ENCODE measurements at places on chromosomes 2 and 18.

- no peak for DNase-seq
Observed at GRCh38 chr2:222318712-222319585, 20.2 kb upstream of the PAX3 start.

- no peak for DNase-seq
Observed at GRCh38 chr2:141736466-141736865, 394.4 kb downstream of the LRP1B start.

DNA sequence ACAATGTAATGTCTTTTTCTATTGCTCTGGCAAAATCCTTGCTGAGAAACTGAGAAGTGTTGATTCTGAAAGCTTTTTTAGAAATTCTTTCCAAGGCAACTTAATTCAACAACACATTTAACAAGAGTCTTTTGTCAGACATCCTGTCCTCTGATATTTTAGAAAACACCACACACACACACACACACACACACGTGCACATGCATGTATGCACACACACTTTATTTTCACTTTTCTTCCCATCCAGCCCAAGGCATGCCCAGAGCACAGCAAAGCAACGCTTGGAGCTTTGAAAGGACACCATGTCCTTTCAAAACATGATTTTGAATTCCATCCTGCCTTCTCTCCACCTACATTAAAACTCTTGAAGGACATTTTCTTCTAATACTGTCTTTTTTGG, 116.1 kb downstream of the ATL2 start:
- no peak for DNase-seq

GRCh38 chr2:120971866-120972265, 236.2 kb downstream of the GLI2 start:
- DNase-seq: no peak

DNA sequence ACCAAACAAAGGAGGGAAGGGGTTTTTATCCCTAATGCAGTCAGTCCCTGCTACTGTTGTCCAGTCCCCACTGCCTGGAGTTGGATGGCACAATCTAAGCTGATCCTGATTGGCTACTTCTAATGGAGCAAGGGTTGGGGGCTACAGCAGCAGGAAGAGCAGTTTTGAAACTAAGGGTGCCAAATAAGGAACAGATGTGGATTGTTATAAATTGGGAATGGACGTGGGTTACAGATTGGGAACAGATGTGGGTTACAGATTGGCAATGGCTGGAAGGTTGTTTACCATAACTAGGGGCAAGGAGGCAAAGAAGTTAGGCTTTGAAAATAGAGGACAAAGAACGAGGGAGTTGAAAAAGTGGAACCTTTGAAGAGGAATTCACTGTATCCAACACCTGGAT, 16.0 kb upstream of the PROM2 start:
- no peak for DNase-seq

GRCh38 chr2:200243441-200243840, 63.1 kb upstream of the SPATS2L start:
- no peak for DNase-seq

DNA sequence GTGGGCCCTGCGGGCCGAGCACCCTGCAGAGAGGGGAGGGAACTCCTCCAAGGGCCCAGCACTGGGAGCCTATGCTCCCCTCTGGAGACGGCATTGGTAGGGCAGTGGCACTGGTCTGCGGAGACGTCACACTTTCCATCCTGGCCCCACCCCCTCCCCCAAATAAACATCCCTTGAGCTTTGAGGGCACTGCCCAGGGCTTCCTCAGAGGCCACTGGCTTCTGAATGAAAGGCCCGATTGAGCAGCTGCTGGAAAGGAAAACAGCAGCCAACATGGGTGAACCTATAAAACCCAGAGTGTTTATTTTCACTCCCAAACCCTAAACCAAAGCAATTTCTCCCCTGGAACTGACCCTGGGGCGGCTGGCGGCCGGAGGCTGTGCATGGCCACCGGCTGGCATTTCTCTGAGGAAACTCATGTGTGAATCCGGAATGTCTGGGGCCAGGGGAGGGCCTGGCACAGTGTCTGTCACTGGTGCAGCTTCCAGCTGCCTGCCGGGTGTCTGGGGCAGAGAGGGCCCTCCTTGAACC, 138.9 kb downstream of the DYSF start:
- DNase-seq: no peak

DNA sequence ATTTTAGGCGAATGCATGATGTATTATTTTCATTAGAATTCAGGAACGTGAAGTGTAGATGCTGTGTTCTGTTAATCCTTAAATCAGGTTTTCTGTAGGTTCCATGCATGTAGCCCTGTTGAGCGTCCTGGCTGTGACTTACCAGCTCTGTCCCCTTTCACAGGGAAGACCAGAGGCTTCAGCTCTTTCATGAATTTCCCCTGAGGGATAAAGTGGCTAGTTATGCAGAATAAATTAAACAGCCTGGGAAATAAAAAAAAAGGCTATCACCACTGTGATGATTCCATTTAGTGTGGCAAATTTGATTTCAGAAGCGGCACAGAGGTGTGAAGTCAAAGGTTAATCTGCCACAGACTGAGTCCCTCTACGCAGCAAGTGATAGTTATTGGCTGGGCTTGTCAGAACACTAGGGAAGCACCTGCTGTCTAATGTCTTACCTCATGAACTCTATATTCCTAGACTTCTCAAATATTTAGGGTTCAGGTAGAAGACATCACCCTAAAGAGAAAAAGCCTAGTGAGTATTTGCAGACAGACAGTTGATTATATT, 61.6 kb upstream of the LINC00305 start:
- no peak for DNase-seq

DNA sequence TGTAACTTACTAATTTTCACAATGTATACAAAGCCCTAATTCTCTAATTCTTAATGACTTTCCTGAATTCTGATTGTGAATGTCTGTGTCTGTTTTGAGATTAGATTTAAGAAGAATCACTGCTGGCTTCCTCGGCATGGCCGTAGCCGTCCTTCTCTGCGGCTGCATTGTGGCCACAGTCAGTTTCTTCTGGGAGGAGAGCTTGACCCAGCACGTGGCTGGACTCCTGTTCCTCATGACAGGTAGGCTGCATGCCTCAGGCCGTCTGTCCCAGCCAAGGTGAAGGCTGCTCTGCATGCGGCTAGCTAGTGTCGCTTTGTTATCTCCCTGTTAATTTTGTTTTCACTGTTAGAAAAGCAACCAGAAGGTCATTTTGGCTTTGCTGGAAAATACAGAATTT, 41.2 kb downstream of the TMEM178A start:
- DNase-seq: no peak

DNA sequence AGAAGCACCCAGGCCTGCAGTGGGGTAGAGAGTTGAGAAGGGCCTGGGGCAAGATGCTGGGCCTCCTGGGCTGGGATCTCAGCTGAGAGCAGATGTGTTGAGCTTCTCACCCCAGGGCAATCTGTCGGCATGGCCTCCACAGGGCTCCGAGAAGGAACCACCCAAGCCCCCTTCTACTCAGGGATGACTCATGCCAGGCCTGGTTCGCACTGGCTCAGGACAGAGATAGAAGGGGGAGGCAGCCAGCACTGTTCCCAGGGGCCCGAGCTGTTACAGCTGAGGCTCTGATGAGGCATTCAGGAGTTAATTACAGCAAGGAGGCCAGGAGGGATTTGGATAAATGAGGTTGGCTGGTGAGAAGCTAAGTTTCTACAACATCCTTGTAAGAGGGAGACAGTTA, 62.5 kb downstream of the CENPO start:
- no peak for DNase-seq

- DNase-seq: peak; percentile 25
Observed at GRCh38 chr2:176126929-176127773, 2.4 kb upstream of the HOXD8 start.

DNA sequence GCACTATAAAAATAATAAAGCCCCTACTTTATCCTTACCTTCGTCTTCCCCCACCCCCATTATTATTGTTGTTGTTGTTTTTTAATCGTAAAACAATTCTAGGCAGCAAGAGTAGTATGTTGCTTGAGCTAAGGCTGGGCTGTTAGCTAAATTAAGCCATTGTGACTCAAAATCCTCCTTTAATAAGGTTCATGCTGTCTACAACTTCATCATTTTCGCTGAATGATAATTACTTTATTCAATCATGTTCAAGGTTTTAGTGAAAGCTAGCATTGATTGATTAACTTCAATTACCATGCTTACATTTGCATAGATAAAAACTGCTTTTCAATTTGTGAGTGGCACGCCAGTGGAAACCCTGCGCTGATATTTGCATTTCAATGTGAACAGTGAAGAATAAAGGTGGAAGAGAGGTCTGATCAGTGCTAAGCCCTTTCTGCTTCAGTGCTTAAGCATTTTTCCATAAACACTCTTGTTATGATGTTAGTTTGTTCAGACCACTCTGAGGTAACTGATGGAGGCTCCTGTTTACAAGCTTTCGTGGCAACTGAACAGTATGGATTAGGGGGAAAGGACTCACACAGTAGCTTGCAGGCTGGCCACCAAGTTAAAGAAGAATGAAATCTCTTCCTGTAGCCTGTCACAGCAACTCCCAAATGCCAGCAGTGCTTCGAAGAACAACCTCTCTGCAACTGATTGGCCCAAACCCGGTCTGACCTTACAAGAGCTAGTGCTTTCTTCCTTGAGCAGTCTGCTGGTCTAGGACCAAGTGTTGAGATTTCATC, 156.8 kb downstream of the GPD2 start:
- no peak for DNase-seq

DNA sequence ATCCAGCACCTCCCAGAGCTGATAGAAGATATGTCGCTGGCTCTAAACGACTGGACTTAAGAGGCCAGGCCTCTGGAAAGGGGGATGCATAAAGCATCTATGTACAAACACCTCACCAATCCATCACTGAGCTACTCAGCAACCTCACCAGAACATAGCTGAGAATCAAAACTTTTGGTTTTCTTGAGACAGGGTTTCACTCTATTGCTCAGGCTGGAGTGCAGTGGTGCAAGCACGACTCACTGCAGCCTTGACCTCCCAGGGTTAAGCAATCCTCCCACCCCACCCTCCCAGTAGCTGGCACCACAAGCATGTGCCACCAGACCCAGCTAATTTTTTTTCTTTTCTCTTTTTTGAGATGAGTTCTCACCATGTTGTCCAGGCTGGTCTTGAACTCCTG, 62.9 kb upstream of the MSH6 start:
- DNase-seq: no peak

GRCh38 chr2:1690056-1690775, 54.1 kb downstream of the PXDN start:
- no peak for DNase-seq

GRCh38 chr18:74139888-74140287, 7.7 kb downstream of the FBXO15 start:
- no peak for DNase-seq

GRCh38 chr2:86476918-86477317, 35.7 kb downstream of the KDM3A start:
- DNase-seq: no peak

- no peak for DNase-seq
Observed at GRCh38 chr2:167966937-167967913, 280.2 kb downstream of the STK39 start.

GRCh38 chr2:160270571-160271113, 70.6 kb upstream of the ITGB6 start:
- DNase-seq: no peak

- no peak for DNase-seq
Observed at GRCh38 chr2:36993841-36994620, 27.7 kb upstream of the STRN start.

- no peak for DNase-seq
Observed at GRCh38 chr2:138777996-138778395, 2.2 kb downstream of the NXPH2 start.

DNA sequence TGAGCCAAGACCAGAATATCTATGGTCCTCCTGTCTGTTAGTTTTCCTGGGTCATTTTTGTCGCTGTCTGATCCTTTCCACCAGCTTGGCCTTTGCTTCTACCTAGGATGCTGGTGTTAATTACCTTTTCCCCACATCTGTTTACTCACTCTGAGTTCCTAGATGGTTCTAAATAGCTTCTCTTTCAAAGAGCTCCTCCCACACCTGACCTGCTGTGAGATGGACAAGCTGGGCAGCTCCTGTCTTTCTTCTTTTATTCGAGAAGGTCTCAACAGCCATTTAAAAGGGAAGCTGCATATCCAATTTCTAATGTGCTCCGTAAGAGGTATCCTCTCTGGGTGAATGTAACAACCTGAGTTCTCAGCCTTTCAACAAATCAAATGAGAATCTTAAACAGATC, 156.2 kb downstream of the HRH4 start:
- no peak for DNase-seq

GRCh38 chr2:101387151-101387834, at the start of gene CREG2:
Gene CREG2 (minus strand): TSS chr2:101387503. CDS start chr2:101387457, 46 bp downstream.
- DNase-seq: no peak

DNA sequence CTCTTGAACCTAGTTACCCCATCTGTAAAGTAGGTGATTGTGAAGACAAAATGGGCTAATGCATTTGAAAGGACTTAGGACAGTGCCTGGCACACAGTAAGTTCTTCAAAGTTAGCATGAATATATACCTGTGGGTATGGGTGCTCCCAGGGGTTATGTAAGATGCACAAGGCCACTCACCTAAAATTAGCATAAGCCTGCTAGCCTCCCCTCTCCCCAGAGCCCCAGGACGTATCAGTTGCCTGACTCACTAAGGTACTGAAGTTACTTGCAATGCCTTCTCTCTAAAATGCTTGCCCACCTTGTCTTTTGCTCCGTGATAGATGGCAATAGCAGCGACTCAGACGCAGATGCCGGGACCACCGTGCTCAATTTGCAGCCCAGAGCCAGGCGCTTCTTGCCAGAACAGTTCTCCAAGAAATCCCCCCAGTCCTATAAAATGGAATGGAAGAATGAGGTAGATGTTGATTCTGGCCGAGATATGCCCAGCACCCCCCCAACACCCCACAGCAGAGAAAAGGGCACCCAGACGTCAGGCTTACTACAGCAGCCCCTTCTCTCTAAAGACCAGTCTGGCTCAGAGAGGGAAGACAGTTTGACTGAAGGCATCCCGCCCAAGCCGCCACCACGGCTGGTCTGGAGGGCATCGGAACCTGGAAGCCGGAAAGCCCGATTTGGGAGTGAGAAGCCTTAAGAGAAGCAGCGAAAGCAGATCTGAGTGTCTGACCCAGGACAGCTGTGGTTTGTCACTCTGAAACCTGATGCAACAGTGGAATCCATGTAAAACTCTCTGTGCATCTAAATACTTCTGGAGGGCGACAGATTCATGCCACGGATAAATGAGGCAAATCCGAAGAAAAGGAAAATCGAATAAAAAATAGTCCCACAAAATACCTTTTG, 53.8 kb upstream of the TMEM182 start:
- DNase-seq: no peak

GRCh38 chr2:20071397-20072383, 20.3 kb upstream of the LAPTM4A start:
- no peak for DNase-seq

GRCh38 chr2:100260712-100261620, 61.3 kb downstream of the LONRF2 start:
- DNase-seq: no peak

DNA sequence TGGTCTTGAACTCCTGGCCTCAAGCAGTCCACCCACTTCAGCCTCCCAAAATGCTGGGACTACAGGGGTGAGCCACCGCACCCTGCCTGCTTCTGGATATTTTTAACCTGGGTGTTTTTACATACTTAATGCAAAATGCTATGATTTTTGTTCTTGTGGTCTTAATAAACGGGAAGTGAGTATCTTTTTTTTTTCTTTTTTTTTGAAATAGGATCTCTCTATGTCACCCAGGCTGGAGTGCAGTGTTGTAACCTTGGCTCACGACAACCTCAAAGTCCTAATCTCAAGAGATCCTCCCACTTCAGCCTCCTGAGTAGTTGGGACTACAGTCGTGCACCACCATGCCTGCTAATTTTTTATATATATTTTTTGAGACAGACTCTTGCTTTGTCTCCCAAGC, 19.2 kb upstream of the ASXL2 start:
- no peak for DNase-seq
